Stimulated activated CD4-positive, alpha-beta T cell treated with anti-CD3 and anti-CD28 coated beads, Interleukin-1b, Interleukin-23, amount 100 ng/mL, for 24 hours (primary cell): ENCODE measurements at places on chromosomes 1 and 21.

- no peak for DNase-seq
Measured at GRCh38 chr1:114345930-114346479, 165.0 kb downstream of the TRIM33 start.

GRCh38 chr1:67171574-67171955 lies 5.3 kb downstream of the IL23R start:
- DNase-seq, result no peak

GRCh38 chr21:26169061-26169610 lies 1.4 kb downstream of the APP start:
- peak; percentile 23 for DNase-seq

GRCh38 chr1:32769524-32770220 lies 47.5 kb downstream of the YARS1 start:
- DNase-seq, result no peak

- no peak for DNase-seq
Measured at GRCh38 chr1:213572912-213573647, 414.7 kb upstream of the PROX1 start.

DNA sequence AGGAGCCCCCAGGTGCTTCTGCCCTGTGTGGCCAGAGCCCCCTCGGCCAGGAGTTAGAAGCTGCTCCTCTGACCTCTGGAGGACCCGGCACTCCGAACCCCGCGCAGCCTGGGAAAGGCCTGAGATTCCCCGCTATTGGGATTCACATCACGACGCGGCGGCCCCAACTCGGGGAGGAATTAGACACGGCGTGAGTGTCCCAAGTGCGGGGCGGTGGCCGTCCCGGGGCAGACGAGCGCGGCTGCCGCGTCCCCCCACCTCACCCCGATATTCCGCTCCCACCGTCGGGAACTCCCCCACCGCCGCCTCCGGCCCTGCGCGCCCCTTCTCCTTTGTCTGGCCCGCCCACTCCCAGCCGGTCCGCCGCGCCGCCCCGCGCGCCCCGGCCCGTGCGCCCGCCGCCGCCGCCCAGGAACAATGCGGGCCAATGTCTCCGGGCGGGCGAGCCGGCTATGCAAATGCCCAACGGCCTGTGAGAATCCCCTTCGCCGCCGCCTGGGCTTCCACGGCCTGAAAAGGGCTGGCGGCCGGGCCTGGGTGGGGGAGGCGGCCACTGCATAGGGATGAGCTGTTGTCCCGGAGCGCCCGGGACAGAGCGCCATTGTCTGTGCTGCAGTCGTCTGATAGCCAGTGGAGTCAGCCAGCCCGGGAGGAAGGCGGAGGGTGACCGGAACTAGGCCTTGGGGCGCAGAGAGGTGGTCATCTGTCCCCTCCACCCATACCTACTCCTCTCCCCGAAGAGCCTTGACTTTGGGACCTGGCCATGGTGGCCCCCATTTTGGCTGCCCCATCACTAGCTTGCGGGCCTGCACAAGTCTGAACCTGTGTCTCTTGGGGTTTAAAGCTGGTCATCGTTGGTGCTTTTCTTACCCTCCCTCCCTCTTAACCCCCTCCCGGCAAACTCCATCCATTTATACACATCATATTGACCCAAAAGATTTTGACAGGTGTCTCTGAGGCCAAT lies 19.4 kb downstream of the RHBG start:
- DNase-seq, result no peak

- no peak for DNase-seq
Measured at GRCh38 chr21:26438976-26439375, 134.1 kb downstream of the CYYR1 start.

- no peak for DNase-seq
Measured at GRCh38 chr1:24202987-24203386, 15.9 kb upstream of the IFNLR1 start.

- no peak for DNase-seq
Measured at GRCh38 chr1:218205721-218206120, 79.4 kb upstream of the RRP15 start.

- no peak for DNase-seq
Measured at GRCh38 chr1:15808955-15809354, 1.5 kb upstream of the UQCRHL start.

DNA sequence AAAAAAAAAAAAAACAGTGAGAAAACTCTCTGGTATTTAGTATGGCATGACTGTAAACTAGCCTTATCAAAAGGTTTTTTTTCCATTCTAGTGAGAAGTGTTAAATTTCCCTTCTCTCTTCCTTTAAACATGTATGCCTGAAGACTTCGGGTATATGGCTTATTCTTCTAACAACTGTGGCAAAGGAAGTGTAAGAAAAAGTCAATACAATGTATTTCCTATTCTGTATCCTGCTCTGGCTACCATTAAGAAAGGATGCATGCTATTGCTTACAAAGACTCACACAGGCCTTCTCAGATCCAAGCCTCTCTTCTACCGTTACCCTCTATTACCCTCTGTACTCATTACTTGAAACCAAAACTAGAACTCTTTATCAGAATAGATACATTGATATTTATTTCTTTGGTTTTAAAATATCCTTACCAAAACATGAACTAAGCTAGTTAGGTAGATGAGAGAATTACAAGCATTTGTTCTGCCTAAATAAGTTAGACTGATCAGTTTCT lies 8.4 kb downstream of the CEPT1 start:
- DNase-seq, result no peak

GRCh38 chr1:6251681-6252373 lies 7.8 kb downstream of the HES3 start:
- DNase-seq, result no peak

DNA sequence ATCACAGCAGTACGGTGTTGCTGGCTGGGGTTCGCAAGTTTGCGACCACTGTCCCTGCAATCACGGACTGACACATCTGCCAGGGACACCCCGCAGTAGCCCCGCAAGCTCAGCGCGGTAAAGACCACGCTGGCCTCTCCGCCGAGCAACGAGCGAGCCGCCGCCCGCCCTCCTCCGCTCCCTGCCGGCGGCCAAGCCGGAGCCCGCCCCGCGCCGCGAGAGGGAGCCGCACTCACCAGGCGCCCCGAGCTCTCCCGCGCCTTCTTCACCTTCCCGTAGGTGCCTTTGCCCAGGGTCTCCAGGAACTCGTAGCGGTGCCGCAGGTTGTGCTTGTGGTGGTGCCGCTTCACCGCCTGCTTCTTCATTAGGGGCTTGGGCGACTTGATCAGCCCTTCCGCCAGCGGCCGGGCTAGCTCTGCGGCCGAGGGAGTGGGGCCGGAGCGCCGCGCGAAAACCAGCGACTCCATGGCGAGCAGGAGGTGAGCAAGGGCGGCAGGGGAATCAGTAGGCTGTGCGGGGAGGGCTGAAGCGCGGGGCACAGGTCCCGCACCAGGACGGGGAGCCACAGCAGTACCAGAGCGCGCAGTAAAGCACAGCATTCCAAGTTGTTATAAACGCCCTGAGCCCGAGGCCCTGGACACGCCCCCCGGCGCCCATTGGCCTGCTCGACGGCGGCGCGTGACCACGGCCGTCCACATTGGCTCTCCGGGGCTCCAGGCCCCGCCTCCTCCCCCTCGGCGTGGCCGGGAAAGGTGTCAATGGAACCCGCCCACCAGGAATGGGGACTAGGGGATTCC lies at the start of gene NUAK2:
Gene NUAK2, minus strand, starts transcription at position 584 of the 797 bp plus-strand sequence. Its CDS starts 117 bp downstream, at position 467.
- peak; percentile 86 for DNase-seq

DNA sequence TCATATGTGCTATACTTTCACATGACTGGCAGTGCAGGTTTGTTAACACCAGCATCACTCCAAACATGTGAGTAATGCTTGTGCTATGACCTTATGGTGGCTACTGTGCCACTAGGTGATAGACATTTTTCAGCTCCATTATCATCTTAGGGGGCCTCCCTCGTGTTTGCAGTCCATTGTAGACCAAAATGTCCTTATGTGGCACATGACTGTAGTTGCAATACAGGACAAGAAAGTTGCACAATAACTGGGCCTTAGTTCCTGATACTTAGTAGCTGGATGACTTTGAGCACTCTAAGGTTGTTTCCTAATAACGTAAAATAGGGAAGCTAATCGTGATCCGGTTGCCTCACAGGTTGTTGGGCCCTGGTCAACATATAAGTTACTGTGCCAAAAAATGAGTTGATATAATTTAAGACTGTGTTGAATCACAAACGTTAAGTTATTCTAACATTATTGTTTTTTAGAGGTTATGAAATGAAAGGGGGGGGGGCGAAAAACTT lies 511 bp upstream of the SNX27 start:
- DNase-seq, result no peak

DNA sequence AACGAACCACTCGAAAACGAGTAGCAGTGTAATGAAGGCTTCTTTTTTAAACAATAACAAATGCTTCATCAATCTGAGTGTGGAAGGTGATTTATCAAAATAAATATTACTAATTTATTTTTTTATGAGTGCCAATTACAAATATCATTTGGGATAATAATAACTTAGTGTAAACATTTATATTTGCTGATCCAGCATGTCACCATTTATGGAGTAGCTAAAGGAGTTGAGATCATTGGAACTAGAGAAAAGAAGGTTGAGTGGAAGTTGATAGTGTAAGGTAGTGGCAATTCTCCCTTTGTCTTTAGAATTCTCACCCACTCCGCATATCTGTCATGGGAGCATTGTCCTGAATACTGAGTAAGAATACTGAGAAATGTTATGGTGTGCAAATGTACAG lies 67.1 kb upstream of the KIF26B start:
- no peak for DNase-seq

DNA sequence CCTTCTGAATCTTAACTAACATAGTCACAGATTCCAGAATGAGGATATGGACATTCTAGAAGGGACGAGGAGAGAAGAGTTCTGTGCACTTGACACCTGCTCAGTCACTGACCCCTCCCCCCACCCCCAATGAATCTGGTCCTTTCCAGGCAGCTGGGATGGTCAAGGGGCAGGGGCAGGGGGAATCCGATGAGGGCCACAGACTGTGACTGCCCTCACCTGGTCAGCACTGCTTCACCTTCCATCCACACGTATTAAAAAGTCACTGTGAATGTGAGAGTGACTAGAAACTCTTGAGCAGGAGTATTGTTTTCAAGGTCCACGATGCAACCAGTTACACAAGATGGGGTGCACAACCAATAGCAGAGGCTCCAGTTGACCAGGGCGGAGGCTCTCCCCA lies 9.5 kb upstream of the PRAMEF12 start:
- no peak for DNase-seq

- DNase-seq, result no peak
Measured at GRCh38 chr1:175208773-175209492, 16.4 kb upstream of the KIAA0040 start.

GRCh38 chr21:27649762-27650161 lies 682.9 kb upstream of the ADAMTS5 start:
- DNase-seq, result no peak

GRCh38 chr1:200969726-200970561 lies 53.6 kb downstream of the KIF21B start:
- DNase-seq, result no peak

GRCh38 chr1:29251164-29252124 lies 15.1 kb downstream of the PTPRU start:
- no peak for DNase-seq
